ENCODE measurements at places on chromosomes 5 and 9. TPM values are rescaled to one million over a fixed set of nuclear protein-coding genes. Genes with fewer than 3 reads are reported as not detected.

- DNase-seq, result no peak
Observed at GRCh38 chr9:71036501-71036900, 84.9 kb downstream of the TRPM3 start.

DNA sequence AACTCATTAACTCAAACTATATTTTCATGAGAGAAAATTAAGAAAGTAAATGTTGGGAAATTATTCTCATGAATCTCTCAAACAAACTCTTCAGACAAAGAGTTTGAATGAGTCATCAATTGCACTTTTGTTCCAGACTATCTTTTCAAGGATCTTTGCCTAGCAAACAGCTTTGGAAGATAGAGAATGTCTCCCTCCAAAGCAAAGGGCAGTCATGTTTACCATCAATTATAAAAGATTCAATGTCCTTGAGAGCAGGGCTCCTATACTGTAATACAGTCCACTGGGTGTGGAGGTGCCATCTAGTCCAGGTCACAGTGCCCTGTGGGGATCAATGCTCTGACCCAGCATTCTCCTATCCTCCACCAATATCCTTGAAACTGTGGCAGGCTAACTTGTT lies 1429.3 kb downstream of the EFNA5 start:
- peak; percentile 39 for DNase-seq

CNTNAP3 gene
- total RNA-seq, result 26.3 TPM

GDNF gene
- total RNA-seq, result not detected

GRCh38 chr9:69265891-69266290 lies 59.1 kb upstream of the ENTREP1 start:
- DNase-seq, result peak; percentile 6

GRCh38 chr5:6715758-6716628 lies 2.8 kb downstream of the TENT4A start:
- no peak for DNase-seq

DNA sequence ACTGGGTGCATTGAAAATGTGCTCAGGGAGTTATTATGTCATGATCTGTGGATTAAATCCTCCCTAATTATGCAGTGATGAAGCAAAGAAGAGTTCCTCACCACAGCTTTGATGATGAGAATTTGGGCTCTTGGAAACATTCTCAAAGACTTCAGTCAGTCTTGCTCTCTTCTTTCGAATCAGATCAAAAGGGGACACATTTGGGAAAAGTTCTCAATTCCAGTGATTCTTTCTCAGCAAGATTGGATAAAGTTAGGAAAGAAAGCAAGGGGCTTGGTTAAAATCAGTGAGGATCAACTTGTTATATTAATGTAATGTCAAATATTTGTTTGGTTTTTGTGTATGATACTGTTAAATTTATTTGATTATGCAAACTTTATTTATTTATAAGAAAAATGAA lies 411.3 kb upstream of the ACTBL2 start:
- DNase-seq, result no peak

ACER2 gene
- total RNA-seq, result 2.4 TPM

DNA sequence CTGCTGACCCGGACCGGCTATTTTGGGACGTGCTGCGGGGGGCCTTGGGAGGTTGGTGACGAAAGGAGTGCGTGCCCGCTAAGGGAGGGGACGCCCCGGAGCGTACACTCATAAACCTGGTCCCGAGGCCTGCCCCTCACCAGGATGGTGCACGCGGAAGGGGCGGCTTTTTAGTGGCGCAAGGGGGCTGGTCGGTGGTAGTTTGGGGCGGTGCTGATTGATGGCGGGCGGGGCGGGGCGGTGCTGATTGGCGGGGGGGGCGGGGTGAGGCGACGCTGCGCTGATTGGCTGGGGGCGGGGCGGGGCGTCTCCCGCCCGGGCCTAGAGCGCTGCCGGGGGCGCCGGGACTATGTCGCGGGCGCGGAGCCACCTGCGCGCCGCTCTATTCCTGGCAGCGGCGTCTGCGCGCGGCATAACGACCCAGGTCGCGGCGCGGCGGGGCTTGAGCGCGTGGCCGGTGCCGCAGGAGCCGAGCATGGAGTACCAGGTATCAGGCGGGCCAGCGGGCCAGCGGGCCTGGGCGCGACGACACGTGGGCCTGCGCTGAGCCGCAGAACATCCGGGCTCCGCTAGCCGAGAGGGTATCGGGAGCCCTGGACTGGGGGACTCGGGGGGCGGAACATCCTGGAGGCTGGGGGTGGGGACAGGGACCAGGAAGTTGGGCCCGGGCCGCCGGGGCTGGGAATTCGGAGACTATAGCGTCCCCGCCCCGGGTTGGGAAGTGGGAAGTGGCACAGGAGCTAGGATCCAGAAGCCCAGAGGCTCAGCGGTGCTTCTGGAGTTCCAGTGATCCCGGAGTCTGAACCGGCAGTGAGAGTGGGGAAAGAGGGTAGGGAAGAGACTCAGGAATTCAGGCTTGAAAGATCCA lies at the start of gene FPGS:
Gene FPGS (plus strand): TSS at position 307 of the 868 bp plus-strand sequence. CDS start 43 bp downstream, at position 350.
- DNase-seq, result peak; percentile 72

GRCh38 chr9:3835393-3835792 lies 309.6 kb upstream of the RFX3 start:
- DNase-seq, result no peak

GRCh38 chr9:110143485-110143884 lies 64.5 kb downstream of the C9orf152 start:
- no peak for DNase-seq

GRCh38 chr9:133284362-133284761 lies 9.4 kb upstream of the ABO start:
- no peak for DNase-seq

GRCh38 chr9:134301387-134302129 lies 24.7 kb upstream of the RXRA start:
- peak; percentile 64 for DNase-seq

SH3PXD2B gene
- 9.8 TPM for total RNA-seq

- DNase-seq, result no peak
Observed at GRCh38 chr9:113590389-113590788, 126.9 kb downstream of the RGS3 start.

- peak; percentile 58 for DNase-seq
Observed at GRCh38 chr5:135466178-135467050, 14.3 kb upstream of the TIFAB start.

DNA sequence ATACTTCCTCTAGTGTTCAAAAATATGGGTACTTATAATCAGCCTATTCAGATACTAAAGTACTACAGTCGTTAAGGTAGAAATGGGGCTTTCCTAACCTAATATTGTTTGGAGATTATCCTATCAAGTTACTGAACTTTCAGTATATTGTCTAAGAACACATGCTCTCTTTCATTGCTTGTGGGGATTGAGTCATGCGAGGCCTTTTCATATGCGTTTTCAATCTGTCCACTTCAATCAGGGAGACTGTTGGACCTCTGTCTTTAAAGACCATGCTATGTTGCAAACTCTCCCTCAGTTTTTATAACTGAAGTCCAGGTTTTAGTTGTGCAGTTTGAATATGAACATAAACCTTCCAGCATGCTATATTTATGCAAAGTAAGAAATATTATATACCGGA lies 15.0 kb downstream of the PRR16 start:
- no peak for DNase-seq

IFNA13 gene
- not detected for total RNA-seq

ABO gene
- total RNA-seq, result not detected

- no peak for DNase-seq
Observed at GRCh38 chr5:67814569-67815311, 400.8 kb upstream of the PIK3R1 start.

CDX1 gene
- not detected for total RNA-seq

- DNase-seq, result no peak
Observed at GRCh38 chr5:72618708-72619107, 111.5 kb upstream of the ZNF366 start.

GRCh38 chr5:53777864-53778618 lies 217.6 kb downstream of the NDUFS4 start:
- DNase-seq, result peak; percentile 52

DNA sequence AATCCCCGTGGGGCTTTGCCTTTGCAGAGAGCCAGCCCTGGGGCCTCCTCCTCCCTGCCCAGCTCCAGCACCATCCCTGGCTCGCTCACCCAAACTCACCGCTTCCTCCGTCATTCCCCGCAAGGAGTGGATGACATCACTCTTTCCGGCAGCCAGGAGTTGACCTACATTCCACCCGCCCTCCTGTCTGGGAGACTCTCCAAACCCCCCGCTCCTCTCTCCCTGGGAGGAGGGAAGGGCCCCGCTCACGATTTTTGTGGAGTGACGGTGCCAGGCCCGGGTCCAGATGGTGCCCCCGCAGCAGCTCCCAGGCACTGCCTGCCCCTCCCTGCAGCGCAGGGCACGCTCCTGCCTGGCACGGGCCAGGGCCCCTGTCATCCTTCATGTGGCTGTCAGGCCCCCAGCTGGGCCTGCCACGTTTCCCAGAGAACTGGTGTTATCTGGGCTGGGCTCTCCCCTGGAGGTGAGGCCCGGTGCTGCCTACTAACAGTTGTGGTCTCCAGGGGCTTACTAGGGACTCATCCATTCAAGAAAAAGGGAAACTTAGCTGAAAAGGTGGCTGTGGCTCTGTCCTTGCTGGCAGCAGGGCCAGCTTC lies 52.3 kb downstream of the NTNG2 start:
- peak; percentile 70 for DNase-seq

- DNase-seq, result no peak
Observed at GRCh38 chr5:151026679-151027078, 6.3 kb downstream of the GPX3 start.

GRCh38 chr9:16099732-16100536 lies 547.1 kb downstream of the CCDC171 start:
- no peak for DNase-seq

FOXD4L3 gene
- total RNA-seq, result not detected

LOX gene
- 0.23 TPM for total RNA-seq

RLN2 gene
- not detected for total RNA-seq

CSF1R gene
- not detected for total RNA-seq

DNA sequence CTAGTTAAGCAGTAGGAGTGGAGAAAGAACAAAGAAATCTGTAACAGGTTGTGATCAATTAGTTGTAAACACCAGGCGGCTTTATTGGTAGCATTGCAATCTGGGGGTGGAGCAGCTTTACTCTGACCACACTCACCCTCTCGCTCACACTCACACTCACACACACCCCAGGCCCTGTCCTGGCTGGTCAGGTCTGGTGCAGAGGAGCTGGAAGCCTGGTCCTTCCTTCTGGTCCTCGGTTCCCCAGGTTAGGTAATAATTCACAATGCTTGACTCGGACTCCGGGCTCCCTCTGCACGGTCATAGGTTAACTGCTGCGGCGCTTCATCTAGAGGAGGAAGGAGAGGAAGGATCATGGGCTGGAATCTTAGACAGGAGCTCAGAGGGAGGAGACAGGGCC lies 1.6 kb downstream of the CCL19 start:
- DNase-seq, result no peak

CDKN2B gene
- 32.7 TPM for total RNA-seq

DNA sequence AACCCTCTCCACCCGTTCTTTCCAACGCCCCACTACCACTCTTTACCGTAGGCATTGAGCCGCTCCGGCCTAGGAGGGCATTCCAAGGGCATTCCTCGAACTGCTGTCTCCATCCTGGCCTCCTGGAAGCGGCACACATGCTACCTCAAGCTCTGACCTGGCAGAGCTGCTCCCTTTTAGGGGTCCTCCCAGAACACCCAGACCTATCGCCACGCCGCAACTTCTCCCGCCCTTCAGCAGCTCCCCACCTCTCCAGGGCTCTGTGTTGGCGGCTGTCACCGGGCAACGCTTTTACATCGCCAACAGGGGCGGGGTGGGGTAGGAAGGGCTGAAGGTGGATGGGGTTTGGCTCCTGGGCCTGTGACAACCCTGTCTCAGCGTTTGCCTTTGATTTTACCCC lies 4.6 kb upstream of the MYORG start:
- no peak for DNase-seq

GRCh38 chr9:105154723-105155191 lies 89.7 kb upstream of the SLC44A1 start:
- DNase-seq, result peak; percentile 64

DNA sequence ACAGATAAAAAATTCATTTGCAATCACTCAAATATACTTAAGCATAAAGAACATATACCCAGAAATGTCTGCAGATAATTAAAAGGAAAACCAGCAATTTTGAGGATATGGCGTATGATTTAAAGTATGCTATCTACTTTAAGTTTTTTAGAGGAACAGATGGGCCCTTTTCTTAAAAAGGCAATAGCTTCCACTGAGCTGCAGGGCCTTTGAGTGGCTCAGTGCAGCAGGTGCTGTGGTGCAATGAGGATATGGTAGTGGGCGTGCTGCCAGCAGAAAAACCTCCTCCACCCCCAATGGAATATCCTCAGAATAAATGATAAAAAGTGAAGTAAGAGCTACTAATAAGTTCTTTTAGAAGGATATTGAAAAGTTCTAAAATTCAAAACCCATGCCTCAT lies 814.5 kb downstream of the MTRR start:
- no peak for DNase-seq

DNA sequence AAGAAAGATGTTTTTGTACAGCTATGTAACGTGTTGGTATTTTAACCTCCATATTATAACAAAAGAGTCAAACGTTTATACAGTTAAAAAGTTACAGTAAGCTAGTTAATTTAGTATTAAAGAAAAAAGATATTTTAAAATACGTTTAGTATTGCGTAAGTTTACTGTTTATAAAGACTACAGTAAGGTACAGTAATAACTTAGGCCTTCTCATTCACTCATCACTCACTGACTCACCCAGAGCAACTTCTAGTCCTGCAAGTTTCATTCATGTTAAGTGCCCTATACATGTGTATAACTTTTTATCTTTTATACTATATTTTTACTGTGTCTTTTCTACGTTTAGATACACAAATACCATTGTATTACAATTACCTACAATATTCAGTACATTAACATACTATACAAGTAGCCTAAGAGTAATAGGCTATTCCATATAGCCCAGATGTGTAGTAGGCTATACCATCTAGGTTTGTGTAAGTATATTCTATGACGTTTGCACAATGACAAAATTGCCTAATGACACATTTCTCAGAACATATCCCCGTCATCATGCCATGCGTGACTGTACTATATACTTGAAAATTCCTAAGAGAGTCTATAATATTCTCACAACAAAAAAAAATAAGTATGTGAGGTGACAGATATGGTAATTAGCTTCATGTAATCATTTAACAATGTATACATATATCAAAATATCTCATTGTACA lies 33.8 kb downstream of the ERP44 start:
- peak; percentile 77 for DNase-seq

- peak; percentile 75 for DNase-seq
Observed at GRCh38 chr9:85425153-85425611, 316.6 kb downstream of the AGTPBP1 start.

OR1J2 gene
- total RNA-seq, result not detected

DNA sequence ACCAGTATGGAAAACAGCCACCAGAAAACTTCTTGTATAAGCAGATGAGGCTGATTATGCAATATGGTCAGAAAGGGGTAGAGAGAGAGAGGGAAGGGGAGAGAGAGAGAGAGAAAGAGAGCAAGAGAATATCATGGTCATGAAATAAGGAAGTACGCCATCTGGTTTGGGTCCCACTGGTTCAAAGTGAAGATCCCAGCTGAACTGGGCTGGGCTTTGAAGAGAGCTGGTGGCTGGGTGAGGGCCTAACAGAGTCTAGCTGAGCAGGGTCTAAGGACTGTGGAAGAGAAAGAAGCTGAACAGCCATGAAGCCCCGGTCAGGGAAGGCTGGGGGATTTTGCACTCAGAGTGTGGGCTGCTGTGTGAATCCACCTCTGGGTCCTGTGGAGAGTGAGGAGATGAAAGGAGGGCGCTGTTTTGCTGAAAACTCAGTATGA lies 14.6 kb downstream of the TRIM14 start:
- no peak for DNase-seq
